Muscle of arm (tissue), 14 donors: ENCODE measurements at places on chromosomes 5 and 9. TPM values are rescaled to one million over a fixed set of nuclear protein-coding genes. Genes with fewer than 3 reads are reported as not detected.

GRCh38 chr5:157611571-157612476, 36.2 kb upstream of the ADAM19 start:
- DNase-seq, result peak; percentile 25

DNA sequence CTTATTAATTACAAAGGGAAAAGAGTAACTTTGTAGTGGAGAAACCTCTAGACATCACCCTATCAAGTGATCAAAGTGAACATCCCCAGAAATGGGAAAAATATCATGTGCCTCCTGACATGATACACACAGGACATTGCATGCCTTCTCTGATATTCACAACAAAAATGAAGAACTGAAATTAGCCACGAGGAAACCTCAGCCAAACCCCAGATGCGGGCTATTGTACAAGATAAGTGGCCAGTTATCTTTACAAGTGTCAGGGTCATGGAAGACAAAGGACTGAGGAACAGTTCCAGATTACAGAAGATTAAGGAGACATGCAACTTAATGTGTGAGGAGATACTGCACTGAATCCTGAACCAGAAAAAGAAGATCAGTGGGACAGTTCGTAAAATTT, 23.8 kb upstream of the NPM1 start:
- DNase-seq, result no peak

DNA sequence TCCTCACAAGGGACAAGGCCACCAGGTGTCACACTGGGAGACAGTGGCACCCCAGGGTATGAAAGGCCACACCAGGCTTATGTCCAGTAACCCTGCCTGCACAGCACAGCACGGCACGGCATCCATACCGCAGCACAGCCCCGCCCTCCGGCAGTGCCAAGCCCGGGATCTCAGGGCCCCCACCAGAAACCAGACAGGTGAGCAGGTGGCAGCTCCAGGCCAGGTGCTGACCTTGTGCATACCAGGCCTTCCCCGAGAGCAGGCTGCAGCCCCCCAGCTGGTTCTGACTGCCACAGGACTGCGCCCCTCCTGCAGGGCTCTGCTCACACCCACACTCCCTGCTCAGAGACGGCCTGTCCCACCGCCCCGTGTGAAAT, 56.5 kb downstream of the ADAMTS2 start:
- DNase-seq, result no peak

DNA sequence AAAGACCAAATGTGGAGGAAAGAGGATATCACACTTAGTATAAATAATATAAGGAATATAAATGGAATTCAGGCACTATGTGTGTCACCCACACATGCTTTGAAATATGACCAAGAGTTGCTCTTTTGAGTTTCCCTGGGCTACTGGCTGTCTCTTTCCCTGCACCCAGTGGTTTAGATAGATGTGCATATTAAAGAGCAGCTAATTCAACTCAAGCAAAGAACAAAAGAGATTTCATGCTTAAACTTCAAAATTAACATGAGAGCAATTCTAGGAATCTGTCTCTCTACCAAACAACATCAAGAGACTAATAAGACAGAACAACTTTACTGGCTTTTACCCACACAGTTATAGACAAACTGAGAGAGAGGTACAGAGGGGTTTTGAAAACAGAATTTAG, 38.0 kb upstream of the ITGA1 start:
- DNase-seq, result no peak

GRCh38 chr5:178519155-178519554, 71.0 kb downstream of the COL23A1 start:
- DNase-seq, result no peak

The SHC3 gene
- polyA plus RNA-seq, result 1.4 TPM
